ENCODE measurements at places on chromosomes 12 and 14.
A peak's percentile ranks its signal among the peaks of the same experiment; 100 is the strongest.

DNA sequence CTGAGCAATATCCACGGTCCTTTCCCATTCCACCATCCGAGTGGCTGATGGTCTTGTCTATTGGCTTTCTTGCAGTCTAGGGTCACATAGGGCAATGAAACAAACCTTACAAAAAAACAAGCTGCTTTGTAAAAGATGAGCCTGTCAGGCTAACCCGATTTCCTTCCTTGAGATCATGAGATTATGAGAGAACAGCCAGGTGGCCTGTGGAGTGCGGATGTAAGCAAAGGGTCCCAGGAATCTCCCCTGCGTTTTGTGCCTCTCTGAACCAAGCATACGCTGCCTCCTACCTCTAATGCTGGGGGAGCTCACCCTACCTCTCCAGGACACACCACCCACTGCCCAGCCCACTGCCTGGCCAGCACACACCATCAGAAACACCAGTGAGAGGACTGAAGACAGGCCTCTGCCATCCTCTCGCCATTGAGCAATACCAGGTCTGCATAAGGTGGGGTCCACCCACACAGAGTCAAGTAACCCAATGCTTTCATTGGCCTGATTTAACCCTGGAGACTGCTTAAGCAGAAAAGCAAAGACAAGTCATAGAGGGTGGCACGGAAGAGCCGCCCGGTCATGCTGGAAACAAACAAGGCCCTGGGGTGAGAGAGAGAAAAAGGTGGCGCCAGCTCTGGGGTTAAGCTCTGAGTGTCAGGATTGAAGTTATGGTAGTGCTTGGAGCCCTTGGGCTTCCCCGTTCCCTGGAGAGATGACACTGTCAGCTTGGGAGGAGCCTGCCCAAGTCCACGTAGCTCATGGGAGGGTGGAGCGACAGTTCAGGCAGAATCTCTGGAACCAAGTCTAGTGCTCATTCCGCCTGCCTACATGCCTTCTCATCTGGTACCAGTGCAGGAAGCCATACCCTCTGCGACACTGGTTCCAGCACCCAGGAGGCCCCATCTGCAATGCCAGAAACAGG lies 46.6 kb downstream of the CALM1 start:
- no peak for DNase-seq

DNA sequence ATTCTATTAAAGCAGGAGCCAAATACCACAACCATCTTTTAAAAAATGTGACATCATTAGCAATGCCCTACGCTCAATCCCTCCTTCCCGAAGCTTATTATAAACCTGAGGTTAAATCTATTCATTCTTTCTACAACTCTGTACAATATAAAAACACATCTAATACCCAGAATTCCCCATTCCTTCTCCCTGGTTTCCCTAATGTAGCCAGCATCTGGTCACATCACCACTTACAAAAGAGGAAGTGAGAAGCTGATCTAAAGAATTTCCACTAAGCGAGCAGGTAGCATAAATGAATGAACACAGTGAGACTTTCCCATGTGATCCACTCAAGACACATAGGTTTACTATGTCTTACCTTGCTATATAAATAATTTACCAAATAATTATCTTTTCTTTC lies 90.4 kb downstream of the LRP6 start:
- no peak for DNase-seq

GRCh38 chr14:44576356-44576755 lies 69.3 kb upstream of the FSCB start:
- DNase-seq = no peak

- no peak for DNase-seq
Measured at GRCh38 chr14:95340201-95340697, 20.5 kb upstream of the CLMN start.

DNA sequence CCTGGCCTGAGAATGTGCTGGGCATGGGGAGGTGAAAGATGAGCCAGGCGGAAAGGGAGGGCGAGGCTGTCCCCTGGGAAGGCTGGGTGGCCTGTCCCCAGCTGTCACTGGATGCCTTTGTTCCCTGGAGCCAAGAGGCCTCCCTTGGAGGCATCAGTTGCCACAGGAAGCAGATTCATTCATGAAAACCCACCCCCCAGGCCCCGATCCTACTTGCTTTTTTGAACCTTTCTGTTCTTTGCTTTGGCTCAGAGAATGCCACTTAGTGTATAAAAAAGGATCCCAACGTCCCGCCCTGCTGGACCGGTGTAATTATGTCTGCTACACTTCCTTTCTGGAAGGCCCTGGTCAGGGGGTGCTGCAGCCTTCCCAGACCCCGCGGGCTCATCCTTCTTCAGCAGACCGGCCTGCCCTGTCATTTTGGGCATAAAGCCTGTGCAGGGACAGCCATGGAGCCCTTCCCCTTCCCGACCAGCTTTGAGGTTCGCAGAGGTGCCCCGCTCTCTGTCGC lies 220.2 kb downstream of the SLC41A2 start:
- no peak for DNase-seq

DNA sequence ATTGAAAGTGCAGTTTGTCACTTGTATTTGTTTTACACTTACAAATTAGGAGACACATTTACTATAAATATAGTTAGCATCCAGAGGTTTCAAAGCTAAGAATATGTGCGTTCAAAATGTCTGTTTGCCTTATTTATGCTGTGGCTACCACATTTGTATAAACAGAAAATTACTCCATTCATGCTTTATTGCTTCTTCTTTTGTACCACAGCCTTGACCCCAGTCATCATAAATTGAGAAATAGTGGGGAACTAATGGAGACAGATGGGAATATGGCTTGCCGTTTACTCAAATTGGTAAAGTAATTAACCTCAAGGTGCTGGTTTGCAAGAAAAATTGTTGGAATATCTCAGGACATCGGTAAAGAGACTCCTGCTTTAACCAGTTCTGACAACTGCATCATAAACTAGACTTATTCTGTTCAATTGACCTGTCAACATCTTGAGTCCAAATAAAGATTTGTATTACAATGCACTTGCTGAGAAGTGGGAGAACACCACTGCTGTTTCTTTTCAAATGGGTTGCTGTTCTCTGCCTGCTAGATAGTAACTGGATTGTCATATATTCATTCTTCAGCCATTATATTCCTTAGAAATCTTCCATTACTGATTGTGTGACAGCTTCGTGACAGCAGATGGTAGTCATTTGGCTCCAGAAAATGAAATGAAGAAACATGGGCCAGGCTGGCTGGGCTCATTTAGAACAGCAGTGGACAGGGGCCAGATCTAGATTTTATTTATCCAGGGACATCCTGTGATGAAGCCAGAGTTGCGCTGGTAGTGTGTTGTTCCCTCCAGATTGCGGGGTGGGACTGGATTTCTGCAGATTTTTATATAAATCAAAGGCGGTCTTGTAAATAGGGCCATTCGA lies 354.4 kb downstream of the EGLN3 start:
- no peak for DNase-seq

DNA sequence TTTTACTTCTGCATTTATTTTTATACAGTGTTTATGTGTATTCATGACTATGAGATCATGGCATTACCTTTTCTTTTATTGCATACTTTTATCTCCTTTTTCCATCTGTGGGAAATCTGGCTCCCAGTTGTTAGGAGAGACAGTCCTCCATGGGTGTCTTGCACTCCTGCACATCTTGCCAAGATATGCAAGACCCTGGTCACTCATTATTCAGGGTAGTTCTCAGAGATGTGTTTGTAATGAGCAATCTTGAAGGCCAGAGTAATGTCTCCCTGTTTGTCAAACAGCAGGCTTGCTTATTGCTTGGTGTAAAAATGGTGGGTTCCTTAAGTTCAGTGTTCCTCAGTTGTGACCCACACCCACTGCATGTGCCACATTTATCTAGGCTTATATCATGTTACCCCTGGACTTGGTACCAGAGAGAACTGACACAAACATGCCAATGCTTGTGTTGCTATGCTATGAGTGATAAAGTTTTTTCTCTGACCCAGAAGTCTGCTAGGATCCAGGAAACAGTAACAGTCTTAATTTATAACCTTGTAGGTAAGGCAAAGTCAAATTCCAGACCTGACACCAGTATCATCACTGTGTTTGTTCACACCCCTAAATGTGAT lies 36.8 kb downstream of the PPHLN1 start:
- DNase-seq = no peak

GRCh38 chr12:1688086-1688710 lies 2.7 kb upstream of the ADIPOR2 start:
- DNase-seq = no peak

DNA sequence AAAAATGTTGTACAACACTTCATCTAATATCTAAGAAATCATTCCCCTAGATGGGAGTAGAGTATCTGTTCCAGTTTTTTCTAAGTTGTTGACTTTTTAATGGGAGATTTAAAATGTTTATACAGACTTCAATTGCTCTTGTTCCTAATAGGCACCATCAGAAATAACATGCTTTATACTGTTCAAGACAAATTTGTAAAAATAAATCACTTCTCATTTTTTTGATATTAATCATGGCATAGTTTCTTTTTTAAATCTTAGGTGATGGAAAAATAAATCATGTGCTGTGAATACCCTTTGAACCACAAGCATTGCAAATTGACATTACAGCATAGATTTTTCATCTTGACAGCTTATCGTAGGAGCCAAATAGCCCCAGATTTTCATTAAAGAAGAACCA lies 473.5 kb upstream of the MGAT4C start:
- no peak for DNase-seq

- DNase-seq = no peak
Measured at GRCh38 chr12:102571889-102572288, 91.5 kb upstream of the IGF1 start.

GRCh38 chr14:59919570-59920377 lies at the start of gene LRRC9:
LRRC9 (plus strand) TSS chr14:59920144.
- DNase-seq = no peak

DNA sequence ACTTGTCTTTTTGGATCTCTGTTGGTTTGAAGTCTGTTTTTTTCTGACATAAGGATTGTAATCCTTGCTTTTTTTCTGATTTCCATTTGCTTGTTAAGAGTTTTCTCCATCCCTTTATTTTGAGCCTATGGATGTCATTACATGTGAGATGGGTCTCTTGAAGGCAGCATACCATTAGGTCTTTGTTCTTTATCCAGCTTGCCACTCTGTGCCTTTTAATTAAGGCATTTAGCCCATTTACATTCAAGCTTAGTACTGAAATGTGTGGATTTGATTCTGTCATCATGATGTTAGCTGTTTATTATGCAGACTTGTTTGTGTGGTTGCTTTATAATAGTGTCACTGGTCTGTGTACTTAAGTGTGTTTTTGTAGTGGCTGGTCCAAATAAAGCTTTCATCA lies 100.0 kb downstream of the CCDC91 start:
- DNase-seq = no peak

DNA sequence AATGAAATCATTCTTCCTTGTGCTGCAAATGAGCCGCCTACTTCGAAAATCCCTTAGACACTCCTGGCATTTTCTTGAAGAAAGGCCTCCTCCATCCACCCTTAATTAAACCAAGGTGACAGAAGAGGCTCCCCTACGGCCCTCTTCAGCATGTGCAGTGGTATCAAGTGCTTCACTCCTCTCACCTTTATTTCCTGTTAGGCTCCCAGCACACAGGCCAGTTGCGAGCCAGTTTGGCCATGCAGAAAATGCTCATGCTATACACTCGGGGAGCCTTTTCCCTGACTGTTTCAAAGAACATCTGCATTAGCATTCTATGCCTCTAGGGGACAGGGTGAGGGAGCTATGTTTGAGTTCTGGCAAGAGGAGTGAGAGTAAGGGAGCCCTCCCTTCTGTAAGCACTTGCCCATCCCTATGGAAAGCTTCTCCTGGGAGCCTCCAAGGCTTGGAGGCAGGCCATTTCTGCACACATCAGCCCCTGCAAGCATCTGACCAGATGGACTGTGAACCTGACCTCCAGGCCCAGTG lies 291.5 kb downstream of the RPS29 start:
- DNase-seq = no peak

- no peak for DNase-seq
Measured at GRCh38 chr12:7905071-7905470, 30.9 kb downstream of the SLC2A3 start.

- DNase-seq = no peak
Measured at GRCh38 chr14:82872494-82872893, 1338.8 kb upstream of the SEL1L start.

- DNase-seq = no peak
Measured at GRCh38 chr12:124902916-124903315, 11.5 kb downstream of the UBC start.

- no peak for DNase-seq
Measured at GRCh38 chr14:78188882-78189281, 18.7 kb downstream of the NRXN3 start.

- DNase-seq = no peak
Measured at GRCh38 chr12:75955251-75955650, 76.3 kb downstream of the PHLDA1 start.

GRCh38 chr12:117367006-117367638 lies 5.7 kb upstream of the NOS1 start:
- DNase-seq = peak; percentile 20

- no peak for DNase-seq
Measured at GRCh38 chr12:20426191-20426590, 57.9 kb downstream of the PDE3A start.

DNA sequence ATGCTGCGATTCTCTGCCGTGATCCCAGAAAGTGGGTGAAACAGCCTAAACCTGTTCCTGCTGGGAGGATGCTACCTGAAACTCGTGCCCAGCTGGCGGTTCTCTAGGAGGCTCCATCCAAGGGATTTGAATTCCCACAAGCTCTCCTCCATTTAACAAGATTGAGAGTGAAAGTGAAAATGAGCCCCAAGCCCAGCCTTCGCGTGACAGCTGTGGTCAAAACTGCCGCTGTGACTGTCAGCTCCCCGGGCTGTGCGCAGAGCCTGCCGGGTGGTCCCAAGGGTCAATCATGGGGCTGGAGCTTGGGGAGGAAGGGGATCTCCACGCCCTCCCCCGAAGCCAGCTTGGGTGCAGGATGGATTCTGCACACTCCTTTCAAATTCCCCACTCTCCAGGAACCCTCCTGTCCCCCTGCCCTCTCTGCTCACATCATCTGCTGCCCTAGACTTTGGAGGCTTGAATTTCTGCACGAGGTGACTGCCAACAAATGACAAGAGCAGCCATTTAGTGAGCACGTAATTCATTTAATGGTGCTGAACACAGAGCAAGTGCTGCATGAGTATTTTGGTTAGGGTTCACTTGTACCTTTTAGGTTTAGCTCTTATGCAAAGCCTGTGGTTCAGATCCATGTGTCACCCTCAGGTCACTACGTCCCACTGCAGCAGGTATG lies 5.3 kb downstream of the ASB2 start:
- DNase-seq = no peak

DNA sequence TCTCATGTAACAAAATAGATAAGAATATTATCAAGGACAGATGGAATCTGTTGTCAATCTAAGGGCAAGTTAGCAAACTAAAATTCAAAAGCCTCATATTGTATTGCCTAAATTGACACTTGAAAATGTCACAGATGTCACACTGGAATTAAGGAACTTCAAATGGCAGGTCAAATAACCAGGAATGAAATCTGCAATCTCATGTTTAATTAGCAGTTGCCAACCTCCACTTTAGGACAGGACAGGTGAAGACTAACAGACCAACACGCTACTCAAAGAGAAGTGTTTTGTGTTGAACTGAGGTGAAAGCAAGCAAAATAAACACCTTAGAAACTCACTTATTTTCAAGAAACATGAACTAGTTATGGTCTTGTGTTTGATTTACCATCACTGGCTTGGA lies 11.1 kb downstream of the KIF21A start:
- no peak for DNase-seq

DNA sequence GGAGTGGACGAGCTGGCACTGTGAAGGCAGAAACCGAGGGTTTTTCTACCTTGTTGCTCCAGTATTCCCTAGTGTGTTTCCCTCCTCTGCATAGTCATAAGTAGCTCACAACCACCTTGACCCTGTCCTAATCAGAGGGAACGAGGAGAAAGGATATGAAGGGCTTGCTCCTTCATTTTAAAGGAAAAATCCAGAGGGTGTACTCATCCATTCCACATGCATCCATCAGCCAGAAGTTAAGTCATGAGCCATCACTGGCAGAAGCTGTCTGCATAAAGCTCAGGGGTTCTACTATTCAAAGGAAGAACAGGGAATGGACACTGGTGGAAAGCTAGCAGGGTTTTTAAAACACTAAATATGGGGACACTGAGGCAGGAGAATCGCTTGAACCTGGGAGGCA lies 84.3 kb upstream of the FOXN3 start:
- DNase-seq = no peak

Data from stimulated activated CD8-positive, alpha-beta memory T cell treated with anti-CD3 and anti-CD28 coated beads, Interleukin-4, amount 100 ng/mL, for 1 hour (primary cell).